ENCODE measurements at places on chromosomes 7 and 10.

DNA sequence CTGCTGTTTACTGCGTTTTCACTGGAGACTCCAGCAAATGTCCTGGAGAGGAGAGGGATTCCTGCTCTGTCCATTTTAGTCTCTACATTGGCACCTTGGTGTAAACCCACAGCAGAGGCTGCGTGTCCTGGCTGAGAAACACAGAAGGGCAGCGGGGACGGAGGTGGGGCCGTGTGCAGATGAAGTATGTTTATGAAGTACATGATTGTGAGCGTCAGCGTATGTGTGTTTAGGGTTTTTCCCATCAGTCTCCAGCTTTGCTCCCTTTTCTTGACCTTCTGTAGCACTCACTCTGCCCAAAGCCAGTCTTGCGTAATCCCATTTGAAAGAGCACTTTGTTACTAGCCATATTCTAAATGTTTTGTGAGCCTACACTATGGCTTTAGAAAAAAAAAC is 750.7 kb upstream of the SORCS1 start:
- DNase-seq: no peak

GRCh38 chr7:81170291-81170690 is 251.4 kb upstream of the SEMA3C start:
- no peak for DNase-seq

DNA sequence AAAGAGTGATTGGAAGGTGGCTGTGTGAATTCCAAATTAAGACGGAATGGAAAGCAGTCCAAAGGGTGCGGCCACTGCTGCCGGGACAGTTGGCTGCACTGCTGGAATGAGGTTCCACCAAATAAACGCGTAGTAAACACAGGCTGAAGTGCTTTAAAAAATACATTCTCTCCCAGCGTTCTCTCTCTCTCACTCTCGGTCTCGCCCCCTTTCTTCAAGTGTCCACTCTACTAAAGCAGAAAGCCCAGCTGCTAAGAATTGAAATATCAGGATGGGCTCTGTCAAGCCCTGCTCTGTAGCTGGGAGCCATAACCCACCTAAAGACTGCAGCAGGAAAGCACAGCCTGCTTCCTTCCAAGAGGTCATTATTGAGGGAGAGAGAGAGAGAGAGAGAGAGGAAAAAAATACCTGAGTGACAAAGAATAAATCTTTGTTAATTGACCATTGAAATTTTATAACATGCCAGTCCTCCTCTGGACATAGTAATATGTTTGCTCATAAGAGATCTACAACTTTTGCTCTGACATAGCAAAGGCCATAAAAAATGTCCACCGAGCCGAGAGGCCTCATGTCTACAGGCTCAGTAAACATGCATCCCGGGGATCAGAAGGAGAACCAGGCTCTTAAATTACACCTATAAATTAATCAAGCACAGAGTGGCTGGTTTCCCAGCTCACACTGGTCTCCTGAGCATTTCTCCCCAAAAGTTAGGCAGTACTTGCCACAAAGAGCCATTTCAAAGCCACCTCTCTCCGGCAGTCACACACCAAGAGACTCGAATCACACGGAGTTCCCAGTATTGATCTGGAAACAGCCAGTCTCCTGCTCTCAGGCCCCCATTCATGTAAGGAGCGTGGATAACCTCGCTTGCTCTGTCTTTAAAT is 72.8 kb downstream of the FGFR2 start:
- no peak for DNase-seq

GRCh38 chr7:137160236-137160635 is 183.3 kb downstream of the PTN start:
- no peak for DNase-seq

- no peak for DNase-seq
These were observed 245.1 kb downstream of the CAMK1D start for GRCh38 chr10:12594448-12594944.

- DNase-seq: no peak
These were observed 2.1 kb upstream of the CUL2 start for GRCh38 chr10:35091994-35092790.

GRCh38 chr10:91590904-91591796 is 41.7 kb downstream of the PPP1R3C start:
- no peak for DNase-seq

Measured in activated CD8-positive, alpha-beta memory T cell treated with anti-CD3 and anti-CD28 coated beads for 1 hour (primary cell).